ENCODE measurements at places on chromosomes 7 and 10.

DNA sequence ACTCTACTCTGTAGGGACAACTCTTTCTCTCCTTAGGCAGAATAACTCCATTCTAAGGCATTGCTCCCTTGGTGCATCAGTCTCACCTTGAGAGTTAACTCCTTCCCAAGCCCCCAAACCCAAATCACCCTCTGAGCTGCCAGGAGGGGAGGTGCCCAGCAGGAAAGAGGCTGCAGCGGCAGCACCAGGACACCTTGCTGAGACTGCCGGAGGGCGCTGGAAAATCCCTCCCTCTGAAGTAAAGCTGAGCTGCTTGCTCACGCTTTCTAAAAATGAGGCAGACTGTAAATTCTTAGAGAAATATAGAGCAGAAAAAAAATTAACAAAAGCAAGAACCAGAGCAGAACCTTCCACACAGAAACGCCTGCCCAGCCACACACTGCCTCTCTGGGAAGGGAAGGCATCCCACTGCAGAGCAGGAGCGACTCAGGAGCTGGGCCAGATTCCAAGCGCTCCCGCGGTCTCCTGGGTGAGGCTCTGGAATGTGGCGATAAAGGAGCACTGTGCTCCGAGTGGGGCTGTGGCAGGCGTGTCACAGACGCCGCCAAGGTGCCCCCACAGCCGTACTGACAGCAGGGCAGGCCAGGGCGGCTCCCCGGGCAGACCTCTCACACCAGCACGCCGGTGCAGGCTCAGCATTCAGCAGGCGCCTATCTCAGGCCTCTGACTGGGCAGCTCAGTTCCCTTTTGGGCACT is 202.1 kb downstream of the TNS3 start:
- peak; percentile 84 for DNase-seq

GRCh38 chr10:132141526-132142395 is 45.0 kb upstream of the DPYSL4 start:
- DNase-seq = no peak

GRCh38 chr10:79342811-79343561 is 4.3 kb upstream of the PPIF start:
- DNase-seq = no peak

DNA sequence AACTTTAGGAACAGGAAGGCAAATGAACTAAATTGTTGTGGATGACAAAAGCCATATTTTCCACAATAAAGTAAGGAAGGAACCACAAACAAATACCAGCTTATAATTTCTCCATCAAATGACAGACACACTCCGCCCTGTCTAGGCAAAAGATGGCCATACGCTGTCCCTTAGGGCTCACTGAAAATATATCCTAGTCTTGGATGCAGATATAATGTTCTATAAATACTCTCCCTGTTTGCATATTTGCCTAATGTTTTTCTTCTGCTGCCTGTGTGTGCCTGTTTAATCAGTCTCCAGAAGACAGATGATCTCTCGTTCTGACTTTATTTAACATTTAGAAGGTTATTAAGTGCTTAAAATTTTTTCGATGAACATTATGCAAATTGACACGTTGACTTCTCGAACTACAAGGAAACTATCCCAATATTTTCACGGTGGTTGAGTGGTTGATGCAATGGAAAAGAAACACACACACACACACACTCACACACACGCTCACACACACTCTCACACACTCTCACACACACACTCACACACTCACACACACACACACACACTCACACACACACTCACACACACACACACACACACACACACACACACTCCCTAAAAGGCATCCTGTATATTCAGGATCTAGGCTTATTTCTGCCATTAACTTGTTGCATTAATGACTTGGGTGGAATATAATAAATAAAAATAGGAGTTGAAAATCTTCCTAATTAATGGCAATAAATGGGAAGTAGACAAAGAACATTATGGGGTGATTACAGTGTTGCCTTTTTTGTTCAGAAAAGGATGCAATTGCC is 297.1 kb downstream of the PRPF18 start:
- peak; percentile 35 for DNase-seq

GRCh38 chr10:112314822-112315474 is 31.7 kb downstream of the TECTB start:
- peak; percentile 61 for DNase-seq

GRCh38 chr7:125316466-125316865 is 386.8 kb upstream of the POT1 start:
- DNase-seq = no peak

DNA sequence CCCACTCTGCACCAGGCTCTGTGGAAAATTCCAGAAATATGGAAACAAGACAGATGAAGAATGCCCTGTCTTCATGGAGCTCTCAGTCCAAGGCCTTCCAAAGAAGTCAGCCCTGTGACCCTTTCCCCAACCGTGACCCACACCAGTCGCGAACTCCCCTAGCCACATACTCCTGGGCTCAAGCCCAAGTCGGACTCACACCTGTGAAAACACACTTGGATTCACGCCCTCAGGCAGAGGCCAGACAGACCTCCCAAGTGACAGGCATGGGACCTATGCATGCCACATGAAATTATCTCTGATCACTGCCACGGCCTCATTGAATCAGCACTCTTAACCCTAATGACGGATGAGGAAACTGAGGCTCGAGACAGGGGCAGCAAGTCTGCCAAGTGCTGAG is 42.5 kb downstream of the ZCCHC24 start:
- DNase-seq = no peak

DNA sequence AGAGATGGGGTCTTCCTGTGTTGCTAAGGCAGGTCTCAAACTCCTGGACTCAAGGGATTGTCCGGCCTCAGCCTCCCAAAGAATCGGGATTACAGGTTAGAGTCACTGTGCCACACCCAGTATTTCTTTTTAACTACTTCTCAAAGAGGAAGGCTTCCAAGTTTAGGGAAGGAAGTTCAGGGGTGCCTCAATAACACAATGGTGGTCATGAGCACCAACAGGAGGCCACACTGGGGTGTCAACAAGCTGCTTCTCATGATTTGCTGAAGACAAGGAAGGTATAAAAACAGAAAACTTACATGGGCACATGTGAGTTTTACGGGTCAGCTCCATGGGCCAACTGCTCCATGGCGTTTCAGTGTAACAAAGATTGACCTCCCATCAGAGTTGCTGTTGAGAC is 160.5 kb downstream of the TNS3 start:
- no peak for DNase-seq

- DNase-seq = peak; percentile 52
These were observed 12.2 kb downstream of the ARPC1B start for GRCh38 chr7:99386584-99387238.

DNA sequence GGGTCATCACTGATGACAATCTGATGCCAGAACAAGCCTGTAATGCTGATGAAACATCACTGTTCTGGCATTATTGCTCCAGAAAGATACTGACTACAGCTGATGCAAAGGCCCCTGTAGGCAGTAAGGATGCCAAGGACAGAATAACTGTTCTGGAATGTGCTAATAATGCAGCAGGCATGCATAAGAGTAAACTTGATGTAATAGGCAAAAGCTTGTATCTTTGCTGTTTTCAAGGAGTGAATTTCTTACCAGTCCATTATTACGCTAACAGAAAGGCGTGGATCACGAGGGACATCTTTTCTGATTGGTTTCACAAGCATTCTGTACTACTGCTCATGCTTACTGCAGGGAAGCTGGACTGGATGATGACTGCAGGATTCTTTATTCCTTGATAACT is 18.7 kb downstream of the LCOR start:
- peak; percentile 94 for DNase-seq

GRCh38 chr7:152180587-152180986 is 155.1 kb downstream of the GALNT11 start:
- no peak for DNase-seq

DNA sequence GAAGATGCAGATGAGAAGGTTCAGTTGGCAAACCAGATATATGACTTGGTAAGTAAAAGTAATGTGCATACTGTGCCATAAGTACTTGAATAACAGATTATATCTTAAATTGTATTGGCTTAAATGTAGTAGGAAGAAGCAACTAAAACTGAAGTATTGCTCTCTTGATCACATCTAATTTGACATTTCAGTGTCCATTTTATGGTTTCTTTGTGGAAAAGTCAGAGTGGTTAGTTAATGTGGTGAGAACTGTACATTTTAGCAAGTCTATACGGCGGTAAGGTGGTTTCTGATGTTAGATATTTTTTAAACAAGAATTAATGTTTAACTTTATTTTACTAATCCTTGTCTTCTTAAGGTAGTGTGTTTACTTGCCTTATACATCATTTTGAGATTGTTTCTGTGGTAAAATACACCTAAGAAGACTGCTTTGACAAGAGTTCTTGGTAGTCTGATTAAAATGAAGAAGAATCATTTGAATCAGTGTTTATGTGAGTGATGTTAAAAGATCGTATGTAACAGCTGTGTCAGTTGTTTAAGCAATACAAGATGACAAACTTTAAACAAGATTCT is 5.1 kb downstream of the ING3 start:
- DNase-seq = no peak

DNA sequence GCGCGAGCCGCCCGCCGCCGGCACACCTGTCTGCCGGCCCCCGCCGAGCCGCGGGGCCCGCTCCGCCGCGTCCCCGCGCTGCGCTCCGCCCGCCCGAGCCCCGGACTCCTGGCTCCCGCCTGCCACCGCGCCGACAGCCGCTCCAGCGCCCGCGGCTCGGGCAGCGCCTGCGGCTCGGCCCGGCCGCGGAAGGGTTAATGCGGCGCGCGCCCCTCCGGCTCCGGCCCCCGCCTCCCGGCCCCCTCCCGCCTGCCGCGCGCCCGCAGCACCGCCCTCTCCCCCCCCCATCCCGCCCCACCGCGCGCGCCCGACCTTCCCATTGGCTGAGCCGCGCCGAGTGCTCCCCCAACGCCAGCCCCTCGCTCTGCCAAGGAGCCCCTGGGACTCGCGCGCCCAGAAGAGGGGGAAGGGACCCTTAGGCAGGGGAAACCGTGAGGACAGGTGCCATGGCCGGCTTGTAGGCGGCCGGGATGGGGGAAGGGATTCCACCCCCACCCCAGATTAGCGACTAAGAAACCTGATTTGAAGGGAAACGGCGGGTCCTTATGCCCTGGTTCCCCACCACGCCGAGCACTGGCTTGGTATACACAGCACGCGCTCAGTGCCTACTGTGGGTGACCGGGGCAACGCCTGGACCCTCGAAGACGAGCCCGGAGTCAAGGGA is at the start of gene KCNH2:
KCNH2 (minus strand) TSS at position 196 of the 664 bp plus-strand sequence. CDS start 408 bp downstream, outside the sequence.
- DNase-seq = no peak

- DNase-seq = no peak
These were observed 53.8 kb upstream of the TCF7L2 start for GRCh38 chr10:112896273-112896672.

DNA sequence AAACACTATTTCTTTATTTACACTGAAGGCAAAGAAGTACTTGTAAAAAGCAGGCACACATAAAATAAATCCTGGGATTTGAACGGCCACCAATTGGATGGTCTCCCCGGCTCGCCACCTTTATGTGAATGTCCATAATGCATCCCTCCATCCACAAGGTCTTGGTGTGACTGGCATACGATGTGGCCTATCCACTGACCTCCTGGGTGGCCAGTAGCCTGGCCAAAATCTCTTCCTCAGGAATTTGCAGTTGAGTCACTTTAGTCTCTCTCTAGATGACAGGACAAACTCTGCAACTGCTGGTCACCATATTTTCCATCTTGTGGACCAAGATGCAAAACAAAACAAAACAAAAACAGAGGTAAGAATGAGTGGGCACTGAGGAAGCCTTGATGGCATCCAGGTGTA is 39.1 kb downstream of the CDK1 start:
- DNase-seq = peak; percentile 23

DNA sequence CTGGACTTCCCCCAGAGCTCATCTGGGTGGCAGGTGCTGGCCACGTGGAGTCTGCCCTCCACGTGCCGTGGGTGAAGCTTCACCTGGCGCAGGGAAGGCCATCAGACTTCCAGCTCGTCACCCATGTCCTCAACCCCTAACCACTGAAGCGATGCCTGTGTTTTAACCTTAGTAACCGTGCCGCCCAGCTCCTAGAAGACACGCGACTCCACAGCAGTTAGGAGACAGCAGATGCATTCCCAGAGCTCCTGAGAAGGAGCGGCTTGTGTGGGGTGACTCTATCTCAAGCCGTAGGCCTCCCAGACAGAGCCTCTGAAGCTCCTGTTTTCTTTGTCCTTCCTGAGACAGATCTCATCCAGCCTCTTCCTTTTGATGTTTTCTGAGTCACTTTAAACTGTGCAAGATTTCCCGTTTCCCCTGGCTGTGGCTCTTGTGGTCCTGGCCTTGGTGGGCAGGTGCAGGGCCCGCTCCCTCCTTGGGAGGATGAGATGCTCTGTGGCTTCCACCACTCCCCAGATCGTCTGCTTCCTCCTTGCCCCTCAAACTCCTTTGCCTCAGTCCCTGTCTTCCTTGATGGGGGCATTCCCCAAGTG is 41.4 kb upstream of the AP5Z1 start:
- no peak for DNase-seq

GRCh38 chr10:88987243-88987725 is 3.3 kb upstream of the FAS start:
- no peak for DNase-seq

GRCh38 chr10:123491364-123491763 is 174.8 kb upstream of the GPR26 start:
- DNase-seq = no peak

DNA sequence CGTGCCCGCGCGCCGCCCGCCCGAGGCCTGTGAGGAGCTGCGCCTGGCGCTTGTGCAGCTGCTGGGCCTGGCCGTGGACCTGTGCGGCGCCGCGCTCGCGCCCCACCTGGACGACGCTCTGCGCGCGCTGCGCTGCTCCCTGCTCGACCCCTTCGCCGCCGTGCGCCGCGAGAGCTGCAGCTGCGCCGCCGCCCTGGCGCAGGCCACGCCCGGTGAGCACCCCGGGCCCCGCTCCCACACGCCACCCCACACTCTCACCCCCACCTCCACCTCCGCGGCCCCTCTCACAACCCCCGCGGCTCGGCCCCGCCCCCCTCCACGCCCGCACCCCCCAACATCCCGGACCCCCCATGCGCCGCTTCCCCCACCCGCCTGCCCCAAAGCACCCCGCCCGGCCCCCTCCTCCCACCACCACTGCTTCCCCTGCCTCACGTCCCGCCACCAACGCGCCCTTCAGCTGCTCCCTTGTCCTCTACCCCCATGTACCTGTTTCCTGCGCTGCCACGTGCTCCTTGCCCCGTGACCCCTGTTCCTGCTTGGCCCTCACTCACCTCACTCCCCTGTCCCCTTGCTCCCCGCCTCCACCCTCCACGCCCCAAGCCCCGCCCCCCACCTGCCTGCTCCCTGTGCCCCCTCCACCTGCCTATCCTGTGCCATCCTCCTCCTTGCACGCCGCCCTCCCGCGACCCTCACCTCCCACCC is at the start of gene PRKAR1B:
PRKAR1B (minus strand) TSS at position 178 of the 702 bp plus-strand sequence. CDS start 15,776 bp downstream, outside the sequence.
- DNase-seq = no peak

GRCh38 chr10:14023673-14024328 is 306.9 kb downstream of the FRMD4A start:
- DNase-seq = no peak

DNA sequence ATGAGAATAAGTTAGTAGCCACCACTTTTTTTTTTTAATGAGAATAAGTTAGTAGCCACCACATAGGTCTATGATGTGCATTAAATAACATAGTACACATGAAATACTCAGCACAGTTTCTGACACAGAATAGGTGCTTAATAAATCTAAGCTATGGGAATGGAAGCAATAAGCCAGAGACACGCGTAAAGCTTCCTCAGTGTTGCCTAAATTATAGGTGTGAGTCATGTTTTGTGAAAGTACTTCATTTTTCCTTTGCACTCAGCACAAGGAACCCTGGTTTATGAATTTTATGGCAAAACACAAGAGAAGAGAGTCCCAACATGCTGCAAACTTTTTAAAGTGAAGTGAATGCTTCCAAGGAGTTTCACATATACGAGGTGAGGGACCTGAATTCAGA is 267.4 kb downstream of the RNLS start:
- DNase-seq = peak; percentile 7
